Uterus (tissue), 4 donors: ENCODE measurements at places on chromosomes 5 and 9. TPM values are rescaled to one million over a fixed set of nuclear protein-coding genes. Genes with fewer than 3 reads are reported as not detected.

Gene VCAN
- total RNA-seq, result 72.0 TPM

Gene RGS7BP
- 19.4 TPM for total RNA-seq

Gene ENDOG
- total RNA-seq, result 22.0 TPM

Gene OR13C5
- not detected for total RNA-seq

Gene SMAD5
- total RNA-seq, result 193 TPM

Gene SLC34A3
- 0.48 TPM for total RNA-seq

Gene CSF1R
- 1.0 TPM for total RNA-seq

Gene TRIM14
- 15.9 TPM for total RNA-seq

DNA sequence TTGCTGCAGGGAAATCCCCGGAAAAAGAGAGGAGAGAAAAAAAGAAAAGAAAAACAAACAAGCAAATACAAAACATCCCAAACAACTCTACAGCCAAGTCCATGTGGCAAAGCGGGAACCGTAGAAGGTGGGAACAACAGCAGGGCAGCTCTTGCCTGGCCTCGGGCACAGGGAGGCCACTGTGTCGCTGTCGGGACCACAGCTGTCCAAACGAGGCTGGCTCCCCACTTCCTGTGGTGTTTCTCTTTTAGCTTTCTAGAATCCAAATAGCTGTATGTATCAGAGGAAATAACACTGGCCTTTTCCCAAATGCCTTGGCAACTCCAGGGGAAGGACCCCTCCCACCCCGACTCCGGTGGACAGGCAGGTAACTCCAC, 41.6 kb upstream of the EQTN start:
- no peak for DNase-seq
- H3K4me3 ChIP-seq, result no peak overlapping the region
- no peaks in the 10 kb centered on the region for H3K36me3 ChIP-seq
- peaks cover 18% of the 10 kb centered on the region for H3K4me1 ChIP-seq

GRCh38 chr5:142474431-142475094, 149.7 kb upstream of the SPRY4 start:
- no peak for DNase-seq
- no peaks in the 10 kb centered on the region for H3K4me1 ChIP-seq
- no peaks in the 10 kb centered on the region for H3K27me3 ChIP-seq
- no peak overlapping the region for H3K27ac ChIP-seq

- no peak for DNase-seq
- no peak overlapping the region for H3K4me3 ChIP-seq
- H3K27ac ChIP-seq, result no peak overlapping the region
- H3K27me3 ChIP-seq, result peaks cover 4% of the 10 kb centered on the region
- no peaks in the 10 kb centered on the region for H3K4me1 ChIP-seq
Observed at GRCh38 chr5:178403351-178403750, 170.7 kb upstream of the PHYKPL start.

- DNase-seq, result no peak
- H3K4me3 ChIP-seq, result no peak overlapping the region
- H3K36me3 ChIP-seq, result no peaks in the 10 kb centered on the region
- no peaks in the 10 kb centered on the region for H3K27me3 ChIP-seq
- H3K27ac ChIP-seq, result no peak overlapping the region
- peaks cover 8% of the 10 kb centered on the region for H3K4me1 ChIP-seq
Observed at GRCh38 chr5:448061-448765, 5.2 kb downstream of the EXOC3 start.

DNA sequence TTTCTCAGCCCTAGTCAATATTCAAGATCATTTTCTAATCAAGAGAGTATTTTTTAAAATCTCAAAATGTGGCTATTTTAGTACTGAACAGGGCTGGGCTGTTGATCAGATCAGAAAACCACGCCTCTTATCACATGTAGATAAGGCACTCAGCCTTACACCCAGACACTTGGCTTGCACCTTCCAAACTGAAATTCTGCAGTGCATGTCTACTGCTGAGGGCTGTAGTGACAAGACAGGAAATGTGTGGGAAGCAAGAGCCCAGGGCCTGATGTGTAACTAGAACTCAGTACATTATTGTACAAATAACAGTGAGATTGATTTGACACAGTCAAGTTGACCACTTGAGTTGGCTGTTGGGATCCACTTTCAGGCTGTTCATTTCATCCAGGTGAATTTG, 48.6 kb downstream of the UBE2QL1 start:
- no peak overlapping the region for H3K4me3 ChIP-seq
- H3K36me3 ChIP-seq, result no peaks in the 10 kb centered on the region
- no peaks in the 10 kb centered on the region for H3K27me3 ChIP-seq
- H3K27ac ChIP-seq, result no peak overlapping the region

DNA sequence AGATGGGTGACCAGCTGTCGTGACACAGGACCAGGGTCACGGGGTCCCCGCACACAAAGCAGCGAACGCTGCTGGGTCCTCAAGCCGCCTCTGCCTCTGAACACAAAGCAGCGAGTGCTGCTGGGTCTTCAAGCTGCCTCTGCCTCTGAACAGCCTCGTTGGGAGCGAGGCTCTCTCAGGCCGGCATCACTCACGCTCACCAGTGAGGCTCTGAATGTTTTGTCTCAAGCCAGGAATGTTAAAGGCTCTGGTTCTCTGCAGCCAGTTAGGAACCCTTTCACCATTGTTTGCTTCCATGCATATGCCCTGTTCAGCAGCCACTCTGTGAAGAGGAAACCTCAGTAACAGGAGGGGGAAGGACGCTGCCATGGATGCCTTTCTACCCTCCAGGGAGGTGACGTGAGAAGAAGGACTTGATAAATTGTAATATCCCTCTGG, 82.7 kb upstream of the TAF11L2 start:
- no peaks in the 10 kb centered on the region for H3K27me3 ChIP-seq
- H3K27ac ChIP-seq, result no peak overlapping the region
- no peaks in the 10 kb centered on the region for H3K4me1 ChIP-seq
- no peaks in the 10 kb centered on the region for H3K36me3 ChIP-seq

GRCh38 chr5:90434116-90434714, 24.7 kb upstream of the CETN3 start:
- H3K4me1 ChIP-seq, result no peaks in the 10 kb centered on the region
- H3K36me3 ChIP-seq, result no peaks in the 10 kb centered on the region
- peak; percentile 21 for DNase-seq

- H3K4me3 ChIP-seq, result no peak overlapping the region
- no peaks in the 10 kb centered on the region for H3K27me3 ChIP-seq
- DNase-seq, result no peak
Observed at GRCh38 chr9:137804908-137805630, 72.5 kb upstream of the CACNA1B start.

DNA sequence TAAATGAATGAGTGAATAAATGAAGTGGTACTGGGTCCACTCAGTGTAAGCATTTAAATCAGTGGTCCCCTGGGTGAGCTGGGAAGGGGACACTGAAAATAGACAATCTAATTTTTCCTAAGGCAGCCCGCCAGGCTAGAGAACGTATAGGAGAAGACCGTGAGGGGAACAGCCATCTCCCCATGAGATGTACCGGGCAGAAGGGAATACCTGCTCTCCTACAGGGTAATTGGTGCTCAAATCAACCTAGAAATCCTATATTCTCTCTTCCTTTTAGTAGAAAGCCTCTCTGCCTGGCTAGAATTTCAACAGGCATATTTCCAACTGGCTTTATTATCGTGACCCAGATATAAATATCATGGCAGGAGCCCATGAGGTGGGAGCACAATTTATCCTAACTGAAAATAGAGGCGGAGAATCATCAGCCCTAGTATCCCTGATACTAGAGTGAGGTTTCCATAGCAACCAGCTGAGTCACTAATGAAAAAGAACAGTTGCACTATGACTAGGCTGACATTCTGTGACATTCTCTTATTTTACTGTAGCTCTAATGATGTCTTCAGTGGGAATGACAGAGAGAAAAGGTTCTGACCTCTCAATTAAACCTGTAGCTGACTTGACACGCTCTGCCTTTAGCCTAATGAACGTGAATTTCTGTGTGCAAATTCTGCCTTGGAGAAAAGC, 96.5 kb upstream of the CAST start:
- H3K4me1 ChIP-seq, result no peaks in the 10 kb centered on the region
- no peaks in the 10 kb centered on the region for H3K27me3 ChIP-seq
- H3K27ac ChIP-seq, result no peak overlapping the region
- no peak overlapping the region for H3K4me3 ChIP-seq

DNA sequence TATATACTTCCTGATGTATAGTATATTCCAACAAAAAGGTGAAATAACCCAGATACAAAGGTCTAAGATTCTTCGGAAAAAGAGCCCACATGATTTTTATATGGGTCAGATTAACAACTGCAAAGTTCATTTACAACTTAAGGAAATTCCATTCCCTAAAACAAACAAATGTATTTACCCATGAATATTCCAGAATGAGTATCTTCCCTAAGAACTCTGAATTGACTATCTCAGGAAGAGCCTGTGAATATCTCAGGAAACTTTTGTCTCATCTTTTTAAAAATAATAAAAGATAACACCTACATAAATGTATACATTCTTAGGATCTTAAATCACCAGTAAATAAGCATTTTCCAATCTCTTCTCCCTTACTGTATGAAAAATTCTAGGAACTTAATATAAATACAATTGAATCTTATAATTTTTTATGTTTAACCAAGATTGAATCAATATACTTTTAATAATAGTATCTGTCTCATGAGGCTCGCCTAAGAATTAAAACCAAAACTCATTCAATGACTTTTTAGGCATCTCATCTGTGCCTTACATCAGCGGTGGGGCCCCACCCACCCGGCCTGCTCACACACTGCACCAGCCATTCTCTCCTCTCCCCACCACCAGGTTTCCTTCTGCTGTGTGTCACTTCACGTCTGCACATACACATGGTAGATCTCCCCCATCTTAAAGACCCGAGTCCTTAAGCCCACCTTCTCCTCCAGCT, 78.1 kb downstream of the RAPGEF1 start:
- H3K27ac ChIP-seq, result no peak overlapping the region
- no peak for DNase-seq
- H3K36me3 ChIP-seq, result no peaks in the 10 kb centered on the region
- no peaks in the 10 kb centered on the region for H3K27me3 ChIP-seq

GRCh38 chr5:11148810-11149539, 387.9 kb upstream of the DAP start:
- H3K27me3 ChIP-seq, result no peaks in the 10 kb centered on the region
- no peak overlapping the region for H3K4me3 ChIP-seq
- no peak overlapping the region for H3K27ac ChIP-seq
- H3K4me1 ChIP-seq, result no peaks in the 10 kb centered on the region
- no peak for DNase-seq

DNA sequence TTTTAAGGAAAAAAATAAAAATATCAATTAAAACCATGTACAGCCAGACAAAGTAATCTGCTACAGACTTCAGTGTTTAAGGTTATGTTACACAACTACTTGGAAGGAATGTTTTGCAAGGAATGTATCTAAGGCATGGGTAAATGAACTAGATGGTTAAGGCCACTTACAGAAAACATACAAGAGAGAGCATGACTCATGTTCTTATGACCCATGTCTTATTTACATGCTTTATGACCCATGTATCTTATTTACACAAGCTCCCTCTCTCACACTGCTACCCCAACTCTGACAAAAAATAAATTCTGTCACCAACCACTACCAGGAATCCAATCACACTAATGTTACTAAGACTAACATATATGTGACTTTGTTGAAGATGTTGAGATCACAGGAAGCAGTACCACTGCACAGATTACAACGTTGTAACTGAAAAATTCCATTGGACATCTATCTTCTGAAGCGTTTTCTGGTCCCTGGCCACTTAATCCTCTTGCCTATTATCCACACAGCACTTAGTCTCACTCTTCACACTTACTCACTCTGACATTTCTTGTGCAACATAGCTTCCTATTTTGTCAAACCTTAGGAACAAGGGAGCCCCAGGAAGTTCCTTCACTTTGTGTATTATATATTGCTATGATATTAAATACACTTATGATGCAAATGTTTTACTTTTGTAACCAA, 1630.1 kb upstream of the C9orf72 start:
- DNase-seq, result no peak
- H3K27me3 ChIP-seq, result no peaks in the 10 kb centered on the region
- H3K36me3 ChIP-seq, result no peaks in the 10 kb centered on the region
- no peaks in the 10 kb centered on the region for H3K4me1 ChIP-seq

DNA sequence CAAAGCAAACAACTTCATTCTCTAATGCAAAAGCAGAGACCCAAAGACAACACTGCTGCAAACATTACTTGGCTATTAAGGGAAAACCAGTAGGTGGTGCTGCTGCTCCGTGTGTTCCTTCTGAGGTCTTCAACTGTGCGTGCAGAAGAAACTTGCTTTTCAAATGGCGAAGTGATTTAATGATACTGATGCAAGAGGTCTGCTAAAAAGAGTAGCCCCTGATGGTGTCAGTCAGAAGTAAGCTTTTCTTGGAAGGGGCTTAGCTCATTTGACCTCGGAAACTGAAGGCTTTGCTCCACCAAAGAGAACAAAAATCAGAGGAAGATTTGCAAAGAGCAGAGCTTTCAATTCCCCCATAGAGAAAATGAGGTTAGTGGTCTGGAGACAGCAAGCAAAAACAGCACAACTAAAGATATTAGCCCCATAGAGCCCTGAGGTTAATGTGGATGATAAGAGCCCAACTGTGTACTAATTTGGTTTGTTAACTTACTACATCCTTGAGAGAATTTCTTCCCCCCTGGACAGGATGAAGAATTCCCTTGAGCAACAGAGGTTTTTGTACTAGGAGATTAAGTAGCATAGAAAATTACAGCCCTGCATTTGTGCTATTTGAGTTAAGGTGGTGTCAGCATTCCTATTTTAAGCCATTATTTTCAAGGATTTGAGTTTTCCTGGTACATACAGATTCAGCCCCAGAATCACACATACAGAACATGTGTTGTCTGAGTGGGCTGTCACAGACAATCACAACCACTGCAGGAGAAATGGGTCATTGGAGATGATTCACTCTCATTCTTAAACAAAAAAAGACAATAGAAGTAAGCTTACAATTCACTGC, 153.2 kb upstream of the C9orf72 start:
- no peaks in the 10 kb centered on the region for H3K4me1 ChIP-seq
- H3K27me3 ChIP-seq, result no peaks in the 10 kb centered on the region
- H3K27ac ChIP-seq, result no peak overlapping the region
- H3K4me3 ChIP-seq, result no peak overlapping the region

DNA sequence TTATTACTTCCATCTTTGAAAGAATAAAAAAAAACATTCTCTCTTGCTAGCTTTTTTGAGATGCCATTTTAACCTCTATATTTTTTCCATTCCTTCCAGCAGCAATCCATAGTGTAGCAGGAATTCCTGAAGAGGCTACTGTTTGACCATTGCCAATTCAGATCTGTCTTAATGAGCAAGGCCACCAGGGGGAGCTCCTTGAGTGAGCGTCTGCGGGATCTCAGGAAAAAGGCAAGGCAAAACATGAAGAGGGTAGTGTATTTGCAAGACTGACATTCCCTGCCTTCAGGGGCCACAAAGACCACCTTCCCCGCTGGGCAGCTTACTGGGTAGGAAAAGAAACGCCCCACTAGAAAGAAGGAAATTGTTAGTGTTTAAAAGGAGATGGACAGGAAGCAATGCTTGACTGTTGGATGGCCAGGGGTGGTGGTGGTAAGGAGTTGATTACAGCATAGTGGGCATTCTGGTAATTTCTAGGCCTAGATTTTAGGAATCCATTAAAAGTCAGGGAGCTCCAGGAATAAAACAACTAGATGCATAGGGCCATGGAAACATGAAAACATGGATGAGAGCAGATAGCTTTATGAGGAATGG, 206.6 kb upstream of the HAPLN1 start:
- no peak overlapping the region for H3K27ac ChIP-seq
- no peaks in the 10 kb centered on the region for H3K4me1 ChIP-seq
- H3K36me3 ChIP-seq, result no peaks in the 10 kb centered on the region
- peak; percentile 18 for DNase-seq
- no peak overlapping the region for H3K4me3 ChIP-seq

- no peak overlapping the region for H3K4me3 ChIP-seq
- DNase-seq, result no peak
- no peaks in the 10 kb centered on the region for H3K36me3 ChIP-seq
- H3K4me1 ChIP-seq, result no peaks in the 10 kb centered on the region
Observed at GRCh38 chr5:1791176-1791575, 8.5 kb downstream of the MRPL36 start.
